ENCODE measurements at places on chromosomes 3 and 15. TPM values are rescaled to one million over a fixed set of nuclear protein-coding genes. Genes with fewer than 3 reads are reported as not detected.

GRCh38 chr3:59392116-59392515, 342.3 kb upstream of the CFAP20DC start:
- peaks cover 7% of the 10 kb centered on the region for H3K4me1 ChIP-seq
- no peaks in the 10 kb centered on the region for H3K27me3 ChIP-seq
- no peak overlapping the region for H3K4me3 ChIP-seq

- H3K4me1 ChIP-seq = peaks cover 20% of the 10 kb centered on the region
- no peaks in the 10 kb centered on the region for H3K27me3 ChIP-seq
- DNase-seq = peak; percentile 8
These were observed 947.1 kb downstream of the FHIT start for GRCh38 chr3:60304112-60304511.

DNA sequence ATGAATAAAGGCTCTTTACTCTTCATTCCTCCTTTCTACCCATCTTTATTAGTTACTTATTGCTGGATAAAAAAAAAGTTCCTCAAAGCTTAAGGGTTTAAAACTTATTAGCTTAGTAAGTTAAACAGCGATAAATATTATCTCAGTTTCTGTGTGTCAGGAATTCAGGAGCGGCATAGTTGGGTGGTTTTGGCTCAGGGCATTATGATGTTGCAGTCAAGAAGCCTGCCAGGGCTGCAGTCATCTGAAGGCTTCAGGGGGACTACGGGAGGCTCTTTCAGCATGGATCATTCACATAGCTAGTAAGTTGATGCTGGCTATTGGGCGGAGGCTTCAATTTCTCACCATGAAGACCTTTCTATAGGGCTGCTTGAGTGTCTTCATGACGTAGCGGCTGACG, 1.9 kb upstream of the DLG1 start:
- peak overlapping the region; percentile 35 for H3K27ac ChIP-seq
- DNase-seq = no peak
- no peaks in the 10 kb centered on the region for H3K27me3 ChIP-seq
- no peak overlapping the region for H3K4me3 ChIP-seq
- H3K36me3 ChIP-seq = peaks cover 9% of the 10 kb centered on the region

DNA sequence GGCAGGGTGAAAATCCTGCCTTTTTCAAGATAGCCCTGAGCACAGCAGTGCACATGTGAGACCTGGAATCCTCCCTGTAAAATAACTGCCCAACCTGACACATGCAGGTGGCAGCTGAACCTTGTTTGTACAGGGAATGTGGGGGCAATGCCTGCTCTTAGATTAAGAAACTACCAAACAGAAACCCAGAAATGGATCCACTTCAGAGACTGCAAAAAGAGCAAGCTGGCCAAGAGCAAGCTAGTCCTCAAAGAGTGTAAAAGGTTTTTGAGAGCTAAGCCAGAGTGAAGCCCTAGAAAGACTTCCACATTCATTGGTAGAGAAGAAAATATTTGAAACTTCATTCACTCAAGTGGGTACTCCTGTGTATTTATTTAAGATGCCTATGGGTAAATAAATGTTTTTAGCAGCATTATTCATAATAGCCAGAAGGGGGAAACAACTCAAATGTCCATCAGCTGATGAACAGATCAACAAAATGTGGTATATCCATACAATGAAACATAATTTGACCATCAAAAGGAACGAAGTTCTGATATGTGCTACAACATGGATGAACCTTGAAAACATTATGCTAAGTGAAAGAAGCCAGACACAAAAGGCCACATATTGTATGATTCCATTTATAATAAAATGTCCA, 96.0 kb upstream of the TSC22D2 start:
- H3K27me3 ChIP-seq = no peaks in the 10 kb centered on the region
- H3K36me3 ChIP-seq = no peaks in the 10 kb centered on the region
- no peak for DNase-seq
- no peaks in the 10 kb centered on the region for H3K4me1 ChIP-seq
- H3K27ac ChIP-seq = no peak overlapping the region

GRCh38 chr15:64617727-64618126, 157.3 kb downstream of the ZNF609 start:
- H3K27ac ChIP-seq = no peak overlapping the region
- no peaks in the 10 kb centered on the region for H3K27me3 ChIP-seq
- H3K4me1 ChIP-seq = peaks cover 22% of the 10 kb centered on the region

DNA sequence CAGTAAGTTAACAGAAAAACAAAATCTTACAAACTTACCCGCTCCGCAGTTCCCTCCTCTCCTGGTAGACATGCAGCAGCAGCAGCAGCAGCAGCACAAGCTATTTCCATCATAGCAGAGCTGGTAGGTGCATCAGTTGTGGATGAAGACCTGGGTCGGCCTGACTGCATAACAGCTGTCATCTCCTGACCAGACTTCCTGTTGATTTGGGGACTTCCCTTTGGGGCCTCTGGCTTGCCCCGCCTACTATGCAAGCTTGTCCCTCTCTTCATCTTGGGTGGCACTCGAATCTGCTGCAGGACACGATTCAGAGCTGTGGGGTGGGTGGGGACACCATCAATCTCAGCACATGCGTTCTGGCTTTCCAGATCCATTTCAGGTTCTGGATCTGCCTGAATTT, 65.7 kb downstream of the TMCC1 start:
- no peaks in the 10 kb centered on the region for H3K27me3 ChIP-seq
- H3K4me1 ChIP-seq = peaks cover 17% of the 10 kb centered on the region
- H3K27ac ChIP-seq = no peak overlapping the region
- H3K36me3 ChIP-seq = peaks cover 7% of the 10 kb centered on the region
- H3K4me3 ChIP-seq = no peak overlapping the region

DNA sequence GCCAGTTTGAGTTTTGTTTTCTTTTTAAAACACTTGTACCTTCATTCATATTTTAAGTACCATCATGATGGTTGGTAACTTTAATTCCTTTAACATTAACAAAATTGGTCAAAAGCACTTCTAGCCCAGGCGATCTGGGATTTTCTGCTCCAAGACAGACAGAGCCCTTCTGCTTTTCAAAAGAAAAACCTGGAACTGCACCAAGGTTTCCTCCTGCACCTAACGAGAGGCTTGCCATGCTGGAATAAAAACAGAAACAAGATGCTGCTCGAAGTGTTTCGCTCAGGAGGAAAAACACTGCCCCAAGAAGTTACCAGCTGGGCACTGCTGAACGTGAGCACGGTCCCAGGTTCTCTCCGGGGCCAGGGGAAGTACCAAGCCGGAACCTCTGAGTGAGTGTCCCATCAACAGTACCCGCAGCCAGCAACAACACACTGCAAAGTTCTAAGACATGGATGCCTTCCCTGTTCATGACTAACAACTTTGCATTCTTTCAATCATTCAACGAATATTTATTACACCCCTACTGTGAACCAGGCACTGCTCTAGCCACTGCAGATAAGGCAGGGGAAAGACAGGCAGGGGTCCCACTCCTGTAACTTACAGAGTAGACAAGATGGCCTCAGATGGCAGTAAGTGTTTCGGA, 98.8 kb downstream of the XXYLT1 start:
- no peaks in the 10 kb centered on the region for H3K27me3 ChIP-seq
- no peak overlapping the region for H3K27ac ChIP-seq
- peaks cover 13% of the 10 kb centered on the region for H3K36me3 ChIP-seq
- H3K4me1 ChIP-seq = no peaks in the 10 kb centered on the region
- no peak overlapping the region for H3K4me3 ChIP-seq

The IMPG2 gene
- total RNA-seq = 0.26 TPM

GRCh38 chr3:31502803-31503221, 29.9 kb upstream of the STT3B start:
- no peak overlapping the region for H3K27ac ChIP-seq
- no peak for DNase-seq
- no peaks in the 10 kb centered on the region for H3K36me3 ChIP-seq
- H3K4me3 ChIP-seq = no peak overlapping the region
- no peaks in the 10 kb centered on the region for H3K4me1 ChIP-seq
- H3K27me3 ChIP-seq = peaks cover 50% of the 10 kb centered on the region

Data from MCF 10A (cell line).